ENCODE measurements at places on chromosomes 11 and 22.

DNA sequence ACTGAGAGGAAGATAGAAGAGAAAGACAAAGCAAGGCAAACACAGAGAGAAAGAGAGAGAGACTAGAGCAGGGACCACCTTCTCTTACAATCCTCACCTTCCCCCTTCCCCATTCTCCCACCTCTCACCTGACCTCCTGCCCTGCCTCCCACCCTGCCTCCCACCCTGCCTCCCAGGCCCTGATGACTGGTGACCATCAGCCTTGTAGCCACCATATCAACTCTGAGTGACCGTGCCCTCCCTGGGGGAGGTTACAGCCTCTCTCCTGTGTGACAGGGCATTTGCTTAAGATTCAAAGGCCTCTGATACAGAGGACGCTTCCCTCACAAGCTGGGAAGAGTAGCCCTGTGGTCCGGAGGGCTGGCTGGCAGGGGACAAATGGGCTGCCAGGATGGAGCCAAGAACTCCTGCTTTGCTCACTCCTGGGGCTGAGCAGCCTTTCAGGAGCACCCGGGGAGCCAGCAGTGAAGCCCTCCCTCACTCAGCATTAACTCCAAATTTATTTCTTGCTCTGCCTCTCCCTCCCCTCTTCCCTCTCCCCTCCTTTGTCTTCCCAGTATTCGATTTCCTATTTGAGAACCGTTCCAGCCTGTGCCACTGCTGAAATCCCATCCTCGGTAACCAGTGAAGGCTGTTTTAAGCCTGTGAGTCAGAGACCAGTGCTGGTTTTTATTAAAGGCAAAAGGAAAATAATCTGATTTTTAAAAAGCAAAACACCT is 125.2 kb upstream of the SYT13 start:
- no peak for DNase-seq

DNA sequence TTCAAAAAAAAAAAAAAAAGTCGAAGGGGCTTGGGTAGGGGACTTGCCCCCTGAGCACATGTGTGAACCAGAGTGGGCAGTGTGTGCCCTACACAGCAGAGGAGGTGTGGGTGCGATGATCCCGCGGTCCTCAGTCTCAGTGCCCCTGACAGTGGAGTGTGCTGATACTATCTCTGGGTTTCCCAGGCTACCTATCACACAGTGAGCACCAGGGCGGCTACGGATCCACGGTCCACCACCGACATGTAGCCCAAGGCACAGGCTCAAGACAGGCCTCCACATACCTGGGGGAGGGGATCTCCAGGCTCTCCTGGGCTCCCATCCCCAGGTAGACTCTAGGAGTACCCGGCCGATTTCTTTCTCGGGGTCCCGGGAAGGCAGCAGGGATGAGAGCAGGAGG is 9.1 kb downstream of the B3GAT1 start:
- DNase-seq, result no peak

DNA sequence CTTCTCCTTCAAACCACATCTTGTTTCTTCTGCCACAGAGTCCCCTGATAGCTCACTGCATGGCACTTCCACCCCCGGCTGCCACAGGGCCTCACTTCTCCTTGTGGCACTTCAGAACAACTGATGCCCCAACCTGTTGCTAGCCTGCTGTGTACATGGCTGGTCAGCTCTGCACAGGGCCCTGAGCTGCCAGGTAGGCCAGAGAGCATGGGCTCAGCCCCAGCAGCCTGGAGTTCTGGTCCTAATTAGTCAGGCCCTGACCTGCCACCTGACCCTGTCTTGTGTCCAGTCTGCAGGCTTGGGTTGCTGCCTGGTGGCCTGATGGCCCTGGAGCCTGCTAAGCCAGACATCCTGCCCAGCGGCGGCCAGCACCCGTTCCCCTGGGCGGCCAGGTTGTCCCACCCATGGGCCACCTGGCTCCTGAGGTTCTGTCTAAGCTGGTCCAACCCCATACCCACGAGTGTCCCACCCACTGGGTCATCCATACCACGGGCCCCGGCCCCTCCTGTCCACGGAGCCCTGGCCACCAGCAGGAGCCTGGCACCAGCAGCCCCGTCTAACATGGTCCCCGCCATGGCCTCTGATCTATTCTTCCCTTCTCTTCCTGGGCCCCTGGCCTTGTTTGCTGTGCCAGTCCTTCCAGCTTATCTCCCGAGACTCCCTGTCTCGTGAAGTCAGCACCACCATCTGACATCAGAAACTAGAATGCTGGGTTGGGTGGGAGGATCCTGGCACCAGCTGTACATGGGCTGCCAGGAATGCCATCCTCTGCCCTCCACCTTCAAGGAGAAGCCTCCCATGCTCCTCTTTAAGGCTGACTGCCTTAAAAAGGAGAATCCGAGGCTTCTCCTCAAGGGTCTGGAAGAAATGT is 3.1 kb upstream of the CERK start:
- DNase-seq, result no peak

DNA sequence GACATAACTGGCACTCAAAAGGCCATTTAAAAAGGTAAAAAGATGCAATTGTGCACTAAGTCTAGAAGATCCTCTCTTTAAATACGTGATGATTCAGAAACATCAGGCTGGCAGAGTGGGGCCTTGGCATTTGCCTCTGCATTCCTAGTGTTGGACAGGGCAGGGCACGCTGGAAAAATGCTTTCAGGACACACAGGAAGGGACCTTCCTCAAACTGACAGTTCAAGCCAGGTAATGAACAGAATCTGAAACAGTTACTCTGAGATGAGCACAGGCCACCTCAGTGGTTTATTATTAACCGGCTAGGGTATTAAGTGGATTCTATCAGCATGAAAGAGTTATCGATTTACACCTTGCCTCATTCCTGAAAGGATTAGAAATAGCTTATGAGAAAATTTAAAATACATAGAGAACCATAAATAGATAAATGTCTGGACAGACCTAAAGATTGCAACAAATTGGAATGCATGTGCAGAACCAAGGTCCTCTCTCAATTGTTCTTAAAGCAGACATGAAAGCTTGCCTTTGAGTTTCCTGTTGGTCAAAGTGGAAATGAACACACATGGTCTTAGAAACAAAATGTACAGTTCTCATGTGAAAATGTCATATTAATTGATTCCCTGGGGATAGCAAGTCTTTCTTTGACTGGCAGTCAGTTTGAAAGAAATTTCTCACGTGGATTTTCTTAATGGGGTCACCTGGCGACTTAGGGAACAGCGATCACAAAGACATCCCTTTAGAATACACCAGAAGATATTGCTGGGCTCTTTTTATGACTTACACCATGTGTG is 21.5 kb upstream of the CSNK2A3 start:
- no peak for DNase-seq

GRCh38 chr22:45772743-45773142 is 101.1 kb downstream of the ATXN10 start:
- DNase-seq, result no peak

- no peak for DNase-seq
Observed at GRCh38 chr11:71294846-71295600, 42.6 kb upstream of the SHANK2 start.

DNA sequence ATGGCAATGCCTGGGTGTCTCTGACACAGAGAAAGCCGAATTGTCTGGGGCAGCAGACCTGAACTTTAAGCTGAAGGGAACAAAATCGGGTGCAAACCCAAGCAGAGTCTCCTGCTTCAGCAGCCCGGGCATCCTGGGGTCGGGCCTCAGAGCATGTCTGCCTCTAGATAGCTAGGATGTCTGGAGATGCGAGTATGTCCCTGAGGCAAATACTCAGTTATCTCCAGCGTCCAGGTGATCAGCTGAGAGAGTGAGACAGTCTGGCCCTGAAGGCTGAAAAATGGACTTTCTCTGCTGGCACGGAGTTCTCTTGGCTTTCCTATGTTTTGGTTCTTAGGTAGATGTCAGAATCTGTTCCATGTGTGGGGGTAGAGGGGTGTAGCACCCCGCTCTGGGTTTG is 3.3 kb downstream of the ADAMTS8 start:
- DNase-seq, result no peak

- peak; percentile 67 for DNase-seq
Observed at GRCh38 chr11:77187776-77188632, 60.0 kb downstream of the MYO7A start.

DNA sequence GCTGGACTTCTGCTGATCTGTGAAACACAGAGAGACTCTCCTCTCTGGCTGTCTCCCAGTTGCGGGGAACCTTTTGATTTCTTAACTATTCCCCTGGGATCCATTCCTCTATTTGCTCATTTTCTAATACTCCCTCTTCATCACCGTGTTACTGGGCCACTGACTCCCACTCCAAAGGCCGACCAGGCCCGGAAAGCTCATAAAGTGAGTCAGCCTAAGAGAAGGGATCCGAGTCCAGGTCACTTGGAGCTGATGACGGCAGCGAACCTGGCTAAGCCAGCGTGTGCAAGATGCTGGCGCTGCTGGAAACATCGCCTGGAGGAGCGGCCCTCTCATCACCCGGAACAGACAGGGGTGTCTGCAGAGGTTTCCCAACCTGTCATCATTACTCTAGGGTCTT is 112.8 kb downstream of the FBXO7 start:
- DNase-seq, result peak; percentile 82

- DNase-seq, result no peak
Observed at GRCh38 chr22:44686873-44687600, 15.0 kb upstream of the PRR5 start.

DNA sequence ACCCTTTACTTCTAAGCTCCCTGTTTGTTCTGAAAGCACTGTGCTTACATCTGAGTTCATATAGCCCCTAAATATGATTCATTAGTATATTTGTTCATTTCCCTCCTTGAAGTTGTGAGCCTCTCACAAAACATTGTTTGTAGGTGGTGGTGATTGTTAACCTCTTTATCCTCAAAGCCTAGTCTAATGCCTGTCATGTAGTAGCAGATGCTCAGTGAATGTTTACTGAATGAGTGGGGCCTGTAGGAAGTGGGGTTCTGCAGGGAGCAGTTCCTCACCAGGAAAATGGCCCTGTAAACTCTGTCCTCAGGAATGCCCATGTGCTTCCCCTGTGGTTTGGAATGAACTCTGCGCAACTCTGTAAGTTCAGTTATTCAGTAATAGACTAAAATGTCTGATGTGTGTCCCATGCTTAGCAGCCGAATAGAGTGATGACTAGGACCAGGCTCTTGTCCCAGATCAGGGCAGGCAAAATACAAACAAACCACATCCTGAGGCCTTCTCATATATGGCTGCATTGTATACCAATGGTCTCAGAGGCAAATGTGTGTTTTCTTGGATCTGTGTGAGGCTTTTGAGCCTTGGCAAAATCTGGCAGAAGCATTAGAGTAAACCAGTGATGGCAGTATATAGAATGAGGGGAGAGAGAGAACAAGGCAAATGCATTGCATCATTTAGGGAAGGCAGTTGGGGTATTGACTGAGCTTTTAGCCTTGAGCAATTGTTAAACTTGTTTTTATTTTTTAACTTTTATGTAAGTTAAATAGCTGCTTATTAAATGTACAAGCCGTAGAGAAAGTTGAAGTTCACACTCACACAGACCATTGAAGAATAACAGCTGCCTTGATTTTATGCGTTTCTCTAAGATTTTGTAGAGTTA is 91.4 kb upstream of the BIRC3 start:
- no peak for DNase-seq

- DNase-seq, result no peak
Observed at GRCh38 chr11:88174709-88175568, at the start of gene RAB38. TSS of gene RAB38 (minus strand) at chr11:88175443. CDS start at chr11:88175384, 59 bp downstream.

GRCh38 chr11:61549662-61550568 is 31.0 kb downstream of the SYT7 start:
- DNase-seq, result no peak

- peak; percentile 75 for DNase-seq
Observed at GRCh38 chr22:49936018-49936972, 17.9 kb downstream of the CRELD2 start.

GRCh38 chr22:41280065-41280464 is 5.9 kb downstream of the RANGAP1 start:
- peak; percentile 29 for DNase-seq

DNA sequence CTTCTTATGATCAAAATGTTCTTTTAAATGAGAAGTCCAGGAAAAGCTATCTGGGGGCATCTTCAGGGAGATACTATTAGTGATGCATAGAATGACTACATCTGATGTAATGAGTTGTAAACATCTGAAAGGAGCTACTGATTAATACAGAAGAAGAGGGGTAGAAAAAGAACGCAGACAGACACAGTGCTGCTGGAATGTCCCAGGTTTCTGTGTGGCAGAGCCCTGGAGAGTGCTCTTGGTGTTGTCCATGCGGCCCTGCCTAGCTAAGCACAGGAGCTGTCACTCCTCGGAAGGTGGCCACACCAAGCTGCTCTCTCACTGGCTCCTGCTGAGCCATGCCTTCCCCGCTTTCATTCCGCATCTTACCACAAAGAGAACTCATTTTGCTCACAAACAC is 768.8 kb downstream of the OPCML start:
- DNase-seq, result no peak

- DNase-seq, result no peak
Observed at GRCh38 chr11:9639099-9639498, 24.8 kb upstream of the SWAP70 start.

DNA sequence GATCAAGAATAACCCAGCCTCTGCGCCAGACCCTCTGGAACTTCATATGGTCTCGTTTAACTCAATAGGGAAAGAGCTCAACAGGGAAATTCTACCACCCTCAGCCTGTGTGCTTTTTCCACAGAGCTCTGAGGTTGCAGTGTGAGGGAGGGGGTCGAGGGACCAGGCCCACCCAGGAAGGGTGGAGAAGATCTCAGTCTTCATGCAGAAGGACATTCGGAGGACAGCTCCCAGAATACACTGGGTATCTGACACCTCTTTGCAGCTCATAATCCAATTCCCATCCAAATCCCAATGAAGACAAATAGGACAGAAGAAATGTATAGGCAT is 56.6 kb downstream of the ST14 start:
- no peak for DNase-seq

DNA sequence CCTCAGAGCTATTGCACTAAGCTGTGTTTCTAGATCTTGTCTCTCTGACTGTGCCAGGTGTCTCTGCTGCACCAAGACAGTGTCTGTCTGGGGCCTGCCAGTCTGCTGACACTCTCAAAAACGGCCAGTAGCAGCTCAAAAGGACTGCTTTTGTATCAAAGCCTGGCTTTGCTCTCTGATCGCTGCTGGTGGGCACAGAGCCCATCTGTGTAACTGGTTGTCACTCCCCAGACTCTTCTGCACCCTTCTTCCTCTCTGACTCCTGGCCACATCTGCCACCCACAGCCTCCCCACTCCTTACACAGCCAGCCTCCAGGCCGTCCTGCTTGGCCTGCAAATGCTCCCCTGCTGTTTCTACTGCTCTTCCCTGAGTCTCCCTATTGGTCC is 26.5 kb downstream of the MED15 start:
- DNase-seq, result no peak

- DNase-seq, result peak; percentile 85
Observed at GRCh38 chr22:30290342-30291057, 1.2 kb upstream of the CASTOR1 start.

DNA sequence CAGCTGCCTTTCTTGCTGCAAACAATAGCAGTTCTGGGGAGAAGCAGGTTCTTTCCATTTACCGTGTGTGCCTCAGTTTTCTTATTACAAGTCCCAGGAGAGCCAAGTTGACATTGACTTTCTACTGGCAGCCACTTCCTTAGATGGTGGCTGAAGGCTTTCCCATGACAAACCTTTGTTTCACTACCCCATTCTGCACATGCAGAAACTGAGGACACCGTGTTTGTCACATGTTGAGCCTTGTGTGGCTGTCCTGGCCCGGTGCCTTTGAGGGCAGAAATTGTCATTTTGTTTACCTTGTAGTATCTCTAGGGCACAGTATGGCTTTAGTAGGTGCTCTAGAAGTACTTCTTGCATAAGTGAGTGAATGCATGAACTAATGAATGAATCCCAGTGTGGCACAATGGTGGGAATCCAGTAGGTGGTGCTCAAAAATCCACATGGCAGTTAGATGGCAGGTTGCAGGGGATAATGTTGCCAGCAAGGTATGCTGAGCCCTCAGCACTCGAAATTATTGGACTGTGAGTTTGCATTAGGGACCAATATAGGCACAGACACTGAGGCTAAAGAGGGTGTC is 101.6 kb downstream of the CSNK2A3 start:
- no peak for DNase-seq

GRCh38 chr22:48309115-48309705 is 1518.5 kb downstream of the BRD1 start:
- no peak for DNase-seq

All from DMS153 (cell line).